NCI-H1105 (cell line): ENCODE measurements at places on chromosomes 1 and 21.
A peak's percentile ranks its signal among the peaks of the same experiment; 100 is the strongest.

DNA sequence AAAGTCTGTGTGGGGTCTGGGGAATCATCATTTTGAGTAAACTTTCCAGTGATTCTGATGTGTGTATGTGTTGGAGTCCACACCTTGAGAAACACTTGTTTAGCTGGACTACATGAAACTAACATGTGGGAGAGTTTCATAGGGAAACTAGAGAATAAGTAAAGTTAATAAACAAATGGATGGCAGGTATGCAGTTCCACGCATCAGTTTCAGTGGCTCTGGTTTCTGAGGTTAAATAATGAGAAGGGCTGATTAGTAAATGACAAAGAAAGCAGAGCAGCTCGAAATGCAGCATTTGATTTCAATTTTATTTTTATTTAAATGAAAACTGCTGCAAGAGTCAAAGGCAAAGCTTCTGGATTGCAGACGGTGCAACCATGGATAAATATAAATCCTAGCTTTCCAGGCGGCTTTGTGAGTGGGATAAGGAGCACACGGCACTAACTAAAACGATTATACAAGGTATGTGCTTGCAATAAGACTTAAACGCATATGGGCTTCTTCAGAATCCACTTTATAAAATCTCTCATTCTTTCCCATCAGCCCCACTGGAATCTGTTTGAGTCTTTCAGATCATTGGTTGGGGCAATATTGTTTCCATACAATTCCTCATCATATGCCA lies 310.7 kb downstream of the PLPP3 start:
- DNase-seq: no peak

- DNase-seq: no peak
Measured at GRCh38 chr1:66436378-66437135, 97.4 kb upstream of the SGIP1 start.

DNA sequence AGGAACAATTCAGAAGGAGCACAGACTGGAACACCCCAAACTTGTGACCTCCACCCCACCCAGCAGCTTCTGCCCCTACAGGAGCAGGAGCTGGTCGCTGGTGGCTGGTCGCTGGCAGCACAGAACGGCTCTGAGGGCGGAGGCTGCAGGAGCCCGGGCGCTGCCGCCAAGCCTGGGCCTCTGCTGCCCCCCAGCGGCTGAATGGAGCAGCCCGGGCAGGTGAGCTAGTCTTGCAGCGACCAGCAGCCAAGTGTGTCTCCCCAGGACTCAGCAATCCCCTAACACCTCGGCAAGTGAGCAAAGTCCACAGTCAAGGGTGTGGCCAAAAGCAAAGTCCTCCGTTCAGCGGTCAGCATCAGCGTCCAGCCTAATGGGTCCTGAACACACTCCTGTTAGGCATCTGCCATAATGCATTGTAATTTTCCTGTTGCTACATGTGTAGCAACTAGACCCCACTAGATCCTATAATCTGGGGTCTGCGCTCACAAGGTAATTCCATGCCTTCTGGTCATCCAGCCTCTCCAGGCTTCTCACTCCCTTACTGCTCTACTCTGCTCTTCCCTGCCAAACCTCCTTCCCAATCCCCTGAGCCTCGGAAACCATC lies 12.1 kb upstream of the GJB5 start:
- DNase-seq: peak; percentile 76

GRCh38 chr1:162292422-162292849 lies 84.2 kb downstream of the SPATA46 start:
- no peak for DNase-seq

DNA sequence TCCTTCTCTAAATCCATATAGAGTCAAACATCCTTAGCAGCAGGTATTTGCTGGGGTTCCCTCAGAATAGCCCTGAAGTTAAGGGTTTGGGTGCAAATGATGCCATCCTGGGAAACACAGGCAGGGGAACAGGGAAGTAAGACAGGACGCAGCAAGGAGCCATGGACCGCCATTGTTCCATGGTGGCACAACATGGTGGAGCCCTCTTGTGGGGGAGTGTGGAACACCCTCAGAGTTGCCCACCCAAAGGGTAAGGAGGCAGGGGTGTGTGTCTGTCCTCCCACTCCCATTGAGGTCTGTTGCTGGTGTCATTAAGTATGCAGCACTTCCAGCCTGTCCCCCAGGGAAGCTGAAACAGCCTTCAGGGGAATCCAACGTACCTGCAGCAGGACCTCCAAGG lies 20.4 kb upstream of the RCAN1 start:
- DNase-seq: no peak

DNA sequence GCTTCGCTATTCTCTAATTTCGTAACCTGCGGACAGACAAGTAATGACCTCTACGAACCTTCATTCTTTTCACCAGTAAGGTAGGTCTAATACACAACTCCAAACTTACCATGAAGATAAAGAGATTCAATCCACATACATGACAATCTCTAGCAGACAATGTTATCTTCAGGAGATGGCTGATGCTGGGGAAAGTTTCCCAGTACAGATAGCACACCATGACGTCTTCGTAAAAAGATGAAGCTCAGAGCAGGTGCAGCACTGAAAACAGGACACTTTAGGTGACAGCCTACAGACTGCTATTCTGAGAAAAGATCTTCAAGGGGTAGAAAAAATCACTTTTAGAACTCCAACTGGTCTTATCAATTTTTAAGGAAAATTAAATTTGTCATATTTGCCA lies 41.3 kb downstream of the ZNF281 start:
- DNase-seq: no peak

DNA sequence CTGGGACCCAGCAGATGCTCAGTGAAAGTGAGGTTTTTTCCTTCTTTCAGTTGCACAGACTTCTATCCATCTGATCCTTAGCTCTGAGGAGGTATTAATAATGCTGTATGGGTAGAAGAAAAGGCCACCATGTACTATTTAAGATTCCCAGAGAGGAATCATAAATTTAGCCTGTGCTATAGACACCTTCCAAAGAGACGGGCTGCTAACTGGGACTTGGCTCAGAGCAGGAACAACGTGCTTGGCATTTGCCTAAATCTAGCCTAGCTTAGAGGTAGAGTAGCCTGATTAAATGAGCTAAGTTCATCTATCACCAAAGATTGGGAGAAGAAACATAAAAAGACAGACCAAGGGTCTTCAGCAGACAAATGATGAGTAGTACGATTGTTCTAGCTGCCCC lies 176.9 kb upstream of the BEND5 start:
- no peak for DNase-seq

DNA sequence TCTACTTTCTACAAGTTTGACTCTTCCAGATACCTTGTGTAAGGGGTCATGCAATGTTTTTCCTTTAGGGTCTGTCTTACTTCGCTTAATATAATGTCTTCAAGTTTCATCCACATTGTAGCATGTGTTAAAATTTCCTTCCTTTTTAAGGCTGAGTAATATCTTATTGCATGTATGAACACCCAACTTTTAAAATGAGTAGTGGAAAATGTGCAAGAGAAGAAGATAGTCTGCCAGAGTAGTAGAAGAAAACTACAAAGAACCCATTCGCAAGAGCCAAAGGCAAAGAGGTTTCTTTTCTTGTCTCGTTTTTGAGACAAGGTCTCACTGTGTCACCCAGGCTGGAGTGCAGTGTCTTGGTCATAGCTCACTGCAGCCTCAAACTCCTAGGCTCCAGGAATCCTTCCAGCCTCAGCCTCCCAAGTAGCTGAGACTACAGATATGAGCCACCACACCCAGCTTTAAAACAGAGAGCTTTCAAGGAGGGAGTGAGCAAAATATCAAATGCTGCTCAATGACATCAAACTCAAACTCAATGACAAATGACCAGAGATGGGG lies 9.4 kb downstream of the IL23R start:
- no peak for DNase-seq

DNA sequence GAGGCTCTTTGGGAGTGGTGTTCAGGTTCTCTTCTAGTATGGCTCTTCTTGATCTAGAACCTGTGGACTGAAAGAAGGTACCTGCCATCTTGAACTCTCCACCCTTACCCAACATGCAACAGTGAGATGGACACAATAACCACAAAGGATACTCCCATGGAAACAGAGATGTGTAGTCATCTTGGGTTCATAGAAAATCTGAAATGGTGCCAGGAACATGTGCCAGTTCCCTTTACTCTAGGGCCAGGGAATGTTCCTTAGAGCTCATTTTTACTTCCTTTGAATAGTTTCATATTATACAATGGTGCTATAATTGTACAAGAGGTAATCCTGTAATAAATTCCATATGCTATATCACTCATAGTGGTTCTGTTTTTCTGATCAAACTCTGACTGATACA lies 13.2 kb upstream of the SCYL3 start:
- DNase-seq: no peak

DNA sequence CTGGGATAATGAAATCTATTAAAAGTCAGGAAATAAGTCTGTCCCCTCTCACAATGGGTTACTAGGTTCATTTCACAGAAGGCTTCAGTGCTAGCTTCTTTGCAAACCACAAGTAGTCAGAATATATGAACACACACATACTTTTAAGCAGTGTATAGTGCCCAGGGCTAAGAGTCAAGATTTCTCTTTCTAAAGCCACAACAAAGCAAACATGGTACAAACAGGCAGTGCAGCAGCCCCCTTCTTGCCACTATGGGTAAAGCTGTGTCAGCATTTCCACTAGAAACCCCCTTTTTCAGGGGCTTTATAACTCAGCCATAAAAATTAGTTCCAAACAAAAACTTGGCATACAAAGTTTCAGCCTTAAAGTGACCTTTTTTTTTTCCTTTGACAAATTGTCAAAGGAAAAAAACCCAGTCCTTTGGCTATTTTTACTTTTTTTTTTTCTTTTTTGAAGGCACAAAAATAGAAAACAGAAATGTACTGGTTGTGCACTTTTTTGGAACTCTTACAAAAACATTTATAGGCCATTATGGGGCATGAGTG lies 315.4 kb downstream of the LMO4 start:
- DNase-seq: no peak

DNA sequence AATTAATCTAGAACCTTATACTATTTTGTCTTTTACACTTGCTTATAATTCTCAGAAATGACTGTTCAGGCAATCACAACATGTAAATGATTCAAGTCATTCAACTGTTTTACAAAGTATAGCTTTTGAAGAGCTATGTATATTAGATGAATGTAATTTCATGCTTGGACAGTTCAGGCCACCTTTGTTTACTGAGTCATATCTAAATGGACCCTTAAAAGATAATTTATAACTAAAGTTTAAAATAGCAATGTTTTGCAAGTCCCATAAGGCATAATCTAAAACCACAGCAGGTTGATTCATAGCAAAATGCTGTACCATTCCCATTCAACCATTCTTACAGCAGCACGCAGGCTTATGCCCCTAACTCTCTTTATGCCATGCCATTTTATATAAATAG lies 64.8 kb downstream of the PIK3R3 start:
- DNase-seq: no peak

DNA sequence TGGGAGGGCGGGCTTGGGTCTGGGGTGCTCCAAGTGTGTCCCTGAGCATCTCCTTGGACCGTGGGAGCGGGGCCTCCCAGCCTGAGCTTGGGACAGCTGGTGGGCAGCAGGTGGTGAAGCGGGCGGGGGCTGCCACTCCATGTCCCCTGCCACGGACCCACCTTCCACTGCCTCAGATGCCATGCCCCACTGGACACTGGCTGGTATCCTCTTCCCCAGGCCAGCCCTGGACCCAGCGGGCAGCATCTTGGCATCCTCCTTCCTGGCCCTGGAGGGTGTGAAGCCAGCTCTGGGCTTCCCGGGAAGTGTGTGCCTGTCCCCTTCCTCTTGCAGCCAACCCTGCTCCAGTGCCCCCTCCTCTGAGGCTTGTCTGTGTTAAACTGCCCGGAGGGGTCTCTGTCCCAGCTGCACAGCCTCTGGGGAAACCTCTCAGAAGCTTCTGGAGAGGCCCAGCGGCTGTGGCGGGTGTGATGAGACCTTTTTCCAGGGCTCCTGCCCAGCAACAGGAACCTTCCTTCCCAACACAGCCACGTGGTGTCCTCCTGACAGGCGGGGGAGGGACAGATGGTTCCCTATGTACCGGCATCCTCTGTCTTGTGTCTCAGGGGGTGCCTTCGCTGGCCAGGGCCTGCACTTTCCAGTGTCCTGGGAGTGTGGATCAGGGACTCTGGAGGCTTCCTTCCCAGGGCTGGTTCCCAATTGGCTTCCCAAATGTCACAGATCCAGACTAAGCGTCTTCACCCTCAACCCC lies 81.6 kb upstream of the DISP3 start:
- no peak for DNase-seq

DNA sequence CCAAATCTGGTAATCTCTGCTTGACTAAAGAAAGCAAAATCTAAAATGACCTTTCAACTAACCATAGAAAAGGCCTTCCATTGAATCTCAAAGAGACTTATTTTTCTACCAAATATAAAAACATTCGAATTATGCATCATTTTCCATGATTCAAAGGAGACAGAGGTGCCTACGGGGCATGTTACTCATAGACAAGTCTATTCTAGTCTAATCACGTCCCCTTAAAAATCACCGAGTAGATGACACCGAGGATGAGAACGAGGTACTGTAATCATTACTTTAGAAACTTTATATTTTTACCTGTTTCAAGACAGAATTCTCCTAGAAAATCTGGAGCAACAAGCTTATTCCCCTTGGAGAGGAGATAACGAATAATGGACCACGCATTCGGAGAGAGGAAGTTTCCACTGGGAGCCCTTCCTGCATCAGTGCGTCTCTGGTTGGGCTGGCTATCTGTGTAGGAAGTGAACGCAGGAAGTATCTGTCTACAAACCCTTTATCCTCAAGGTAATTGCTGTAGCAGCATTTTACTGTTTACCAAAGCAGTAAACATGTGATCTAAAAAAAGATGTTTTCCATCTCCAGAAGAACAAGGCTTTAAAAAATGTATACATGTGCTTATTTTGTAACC lies 9.5 kb downstream of the ERG start:
- DNase-seq: no peak

DNA sequence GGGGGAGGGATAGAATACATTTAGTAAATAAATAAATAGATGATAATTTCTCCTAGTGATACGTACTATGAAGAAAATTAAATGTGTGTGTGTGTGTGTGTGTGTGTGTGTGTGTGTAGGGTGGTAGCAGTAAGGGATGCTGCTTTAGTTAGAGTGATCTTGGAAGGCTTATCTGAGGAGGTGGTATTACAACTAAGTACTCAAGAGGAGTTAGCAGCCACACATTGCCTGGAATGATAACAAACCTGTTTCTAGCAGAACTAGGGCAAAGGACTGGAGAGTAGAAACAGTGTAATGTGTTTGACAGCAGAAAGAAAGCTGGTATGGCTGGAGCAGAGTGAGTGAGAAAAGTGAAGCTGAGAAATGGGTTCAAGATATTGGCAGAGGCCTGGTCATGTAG lies 58.3 kb upstream of the FASLG start:
- DNase-seq: no peak

- no peak for DNase-seq
Measured at GRCh38 chr1:118335331-118335732, 150.3 kb upstream of the SPAG17 start.

- no peak for DNase-seq
Measured at GRCh38 chr1:221239792-221240191, 360.5 kb downstream of the HLX start.

GRCh38 chr1:143698016-143698415 lies 273.8 kb downstream of the FAM72C start:
- DNase-seq: no peak

DNA sequence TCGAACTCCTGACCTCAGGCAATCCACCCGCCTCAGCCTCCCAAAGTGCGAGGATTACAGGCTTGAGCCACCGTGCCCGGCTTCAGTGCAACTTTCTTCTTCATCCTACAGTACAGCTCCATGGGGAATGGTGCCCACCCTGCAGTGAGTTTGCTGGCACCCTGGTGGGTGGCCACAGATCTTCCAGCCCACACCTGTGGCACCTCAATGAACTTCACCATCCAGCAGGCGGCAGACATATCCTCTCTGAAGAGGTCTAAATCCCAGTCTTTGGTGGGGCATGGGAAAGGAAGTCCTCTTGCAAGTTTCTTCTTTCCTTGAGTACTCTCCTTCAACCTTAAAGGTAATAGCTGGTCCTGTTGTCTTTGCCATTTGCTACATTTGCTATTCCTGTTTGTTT lies 18.1 kb upstream of the ZBTB8A start:
- DNase-seq: no peak
